Stimulated activated CD4-positive, alpha-beta T cell treated with anti-CD3 and anti-CD28 coated beads, Interleukin-1b, Interleukin-23, amount 100 ng/mL, for 1 hour (primary cell): ENCODE measurements at places on chromosomes 5 and 9.

GRCh38 chr5:1104327-1105006 is 7.4 kb downstream of the SLC12A7 start:
- no peak for DNase-seq

DNA sequence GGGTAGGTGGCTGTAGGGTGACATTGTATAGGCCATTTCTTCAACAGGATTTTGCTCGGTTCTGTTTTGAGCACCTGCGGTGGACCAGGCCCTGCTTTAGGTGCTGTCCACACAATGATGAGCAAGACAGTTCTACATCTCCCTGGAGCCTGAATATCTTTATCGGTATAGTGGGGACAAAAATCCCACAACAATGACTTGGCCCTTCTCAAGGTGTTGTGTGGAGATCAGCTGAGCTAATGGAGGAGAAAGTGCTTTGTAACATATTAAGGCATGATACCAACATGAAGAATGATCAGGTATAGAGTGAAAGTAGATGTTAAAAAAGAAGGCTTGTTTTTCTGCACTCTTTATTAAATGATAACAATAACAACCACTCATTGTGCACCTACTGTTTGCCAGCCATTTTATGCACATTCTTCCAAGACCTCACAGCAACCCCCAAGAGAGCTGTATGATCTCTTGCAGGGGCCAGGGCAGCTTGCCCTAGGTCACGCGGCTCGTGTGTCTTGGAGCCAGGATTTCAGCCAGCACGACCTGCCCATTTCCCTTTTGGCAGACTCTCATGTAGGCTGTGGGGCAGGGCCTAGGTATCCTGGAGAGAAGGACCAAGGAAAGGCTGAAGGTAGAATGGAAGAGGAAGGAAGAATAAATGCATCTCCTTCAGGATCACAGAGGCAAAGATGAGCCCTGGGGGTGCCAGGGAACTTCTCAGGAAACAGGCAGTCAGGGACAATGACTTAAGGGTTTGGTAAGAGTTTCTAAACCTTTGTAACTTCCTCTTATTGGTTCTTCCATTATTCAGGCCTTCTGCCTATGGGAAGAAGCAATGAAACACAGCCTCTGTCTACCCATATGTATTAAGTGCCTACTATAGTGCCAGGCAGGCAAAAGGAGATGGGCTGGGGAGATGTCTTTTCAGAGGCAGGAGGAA is 50.0 kb upstream of the PPARGC1B start:
- DNase-seq, result no peak

- no peak for DNase-seq
These were observed 795 bp upstream of the STOML2 start for GRCh38 chr9:35103660-35104191.

DNA sequence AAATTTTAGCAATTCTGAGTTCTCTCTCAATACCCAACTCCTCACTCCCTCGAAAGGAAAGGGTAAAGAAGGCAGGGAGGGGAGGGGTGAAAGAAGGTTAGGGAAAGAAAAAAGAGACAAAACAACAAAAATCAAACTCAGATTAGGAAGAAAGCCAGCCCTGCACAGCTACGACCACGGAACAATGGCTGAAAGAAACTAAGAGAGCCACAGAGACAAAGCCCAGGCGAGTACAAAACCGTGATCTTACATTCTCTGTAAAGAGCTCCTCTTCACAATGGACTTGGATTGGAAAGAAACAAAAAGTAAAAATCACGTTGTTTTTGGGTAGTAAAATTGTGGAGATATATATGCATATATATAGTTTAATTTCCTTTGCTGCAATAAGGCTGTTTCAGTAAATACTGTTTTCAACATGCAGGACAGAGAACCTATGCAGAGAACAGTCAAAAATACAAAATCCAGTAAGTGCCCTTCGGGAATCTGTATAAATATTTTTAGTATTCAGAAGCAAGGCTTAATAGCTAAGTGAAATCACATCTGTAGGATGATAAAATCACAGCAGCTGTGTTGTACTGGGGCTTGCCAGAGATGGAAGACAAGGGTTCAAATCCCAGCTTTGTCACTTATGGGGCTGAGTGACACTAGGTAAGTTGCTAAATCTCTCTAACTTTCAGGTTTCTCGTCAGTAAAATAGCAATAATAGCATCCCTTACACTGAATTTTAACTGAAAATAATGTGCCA is 16.9 kb downstream of the PSMB7 start:
- no peak for DNase-seq

- no peak for DNase-seq
These were observed 21.2 kb upstream of the OLFM1 start for GRCh38 chr9:135066291-135066690.

- DNase-seq, result no peak
These were observed 173.4 kb downstream of the NR3C1 start for GRCh38 chr5:143229896-143230675.

- no peak for DNase-seq
These were observed 32.9 kb upstream of the GPR151 start for GRCh38 chr5:146548781-146549449.

DNA sequence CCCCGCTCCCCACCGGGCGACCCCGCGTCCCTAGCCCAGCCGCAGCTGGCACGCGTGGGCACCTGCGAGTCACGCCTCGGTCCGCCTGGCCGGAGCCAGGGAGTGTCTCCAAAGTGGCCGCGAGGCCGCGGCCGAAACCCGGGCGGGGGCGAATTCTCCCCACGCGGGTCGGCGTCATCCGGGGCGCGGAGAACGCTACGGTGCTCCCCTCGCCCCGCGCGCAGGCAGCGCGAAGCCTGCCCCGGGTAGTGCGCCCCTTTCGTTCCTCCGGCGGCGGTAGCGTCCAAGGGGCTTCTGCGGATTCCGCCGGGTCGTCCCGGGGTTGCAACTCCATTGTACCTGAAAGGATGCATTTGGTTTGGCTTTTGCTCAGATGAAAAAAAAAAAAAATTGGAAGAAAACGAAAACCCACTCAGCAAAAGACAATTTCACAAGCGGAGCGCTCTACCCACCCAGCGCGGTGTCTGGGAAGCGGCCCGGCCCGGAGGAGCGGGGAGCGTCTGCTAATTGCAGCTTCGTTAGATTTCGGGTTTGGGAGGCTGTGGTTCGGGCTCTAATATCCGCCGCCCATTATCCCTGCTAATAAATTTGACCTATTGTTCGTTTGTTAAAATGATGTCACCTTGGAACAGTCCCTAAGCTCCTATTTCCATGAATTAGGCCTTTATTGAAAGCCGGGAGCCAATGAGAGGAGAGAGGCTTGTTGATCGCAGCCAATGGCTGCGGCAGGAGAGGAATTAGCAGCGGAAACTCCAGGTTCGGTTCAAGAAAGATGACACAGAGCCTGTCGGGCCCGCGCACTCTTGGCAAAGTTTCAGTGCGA is at the start of gene TLX3:
Gene TLX3 (plus strand): TSS at position 796 of the 823 bp plus-strand sequence. CDS start 118 bp downstream, outside the sequence.
- DNase-seq, result no peak

GRCh38 chr9:76571288-76571687 is 112.3 kb downstream of the GCNT1 start:
- DNase-seq, result no peak

DNA sequence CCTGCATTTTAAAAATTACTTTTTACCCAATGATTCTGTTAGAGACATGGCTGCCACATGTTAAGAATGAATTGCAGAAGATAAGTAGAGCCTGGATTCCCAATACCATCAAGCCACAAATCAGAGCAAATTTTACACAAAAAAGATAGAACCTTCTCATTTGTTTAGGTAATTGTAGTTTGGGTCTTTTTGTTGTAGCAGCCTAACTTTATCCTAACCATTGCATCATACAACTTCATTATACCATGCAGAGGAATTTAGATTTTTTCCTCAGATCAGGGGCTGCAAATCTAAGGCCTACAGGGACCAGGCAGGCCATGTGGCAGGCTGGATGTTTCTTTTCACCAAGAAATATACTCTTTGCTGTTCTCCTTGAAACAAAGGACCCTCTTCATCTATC is 34.6 kb downstream of the NKX2-5 start:
- DNase-seq, result no peak

DNA sequence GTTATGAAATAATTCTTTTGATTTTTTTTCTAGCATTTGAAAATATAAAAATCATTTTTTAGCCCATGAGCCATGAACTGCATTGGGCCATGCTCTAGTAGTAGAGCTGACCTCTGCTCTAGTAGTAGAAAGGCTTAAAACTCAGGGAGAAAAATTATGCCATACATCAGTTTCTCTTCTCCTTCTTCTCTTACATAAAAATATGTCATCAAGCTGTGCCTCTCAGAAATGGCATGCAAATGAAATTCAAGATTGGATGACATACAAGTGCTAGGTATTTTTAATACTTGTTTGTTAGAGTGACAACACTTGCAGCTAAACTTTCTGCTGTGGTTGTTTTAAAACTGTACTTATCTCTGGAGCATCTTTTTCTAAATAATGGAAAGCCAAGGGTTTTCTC is 42.1 kb upstream of the TMOD1 start:
- DNase-seq, result no peak

- no peak for DNase-seq
These were observed 13.8 kb upstream of the REEP2 start for GRCh38 chr5:138425079-138425478.

- DNase-seq, result no peak
These were observed 153.8 kb downstream of the AUH start for GRCh38 chr9:91207729-91208418.

DNA sequence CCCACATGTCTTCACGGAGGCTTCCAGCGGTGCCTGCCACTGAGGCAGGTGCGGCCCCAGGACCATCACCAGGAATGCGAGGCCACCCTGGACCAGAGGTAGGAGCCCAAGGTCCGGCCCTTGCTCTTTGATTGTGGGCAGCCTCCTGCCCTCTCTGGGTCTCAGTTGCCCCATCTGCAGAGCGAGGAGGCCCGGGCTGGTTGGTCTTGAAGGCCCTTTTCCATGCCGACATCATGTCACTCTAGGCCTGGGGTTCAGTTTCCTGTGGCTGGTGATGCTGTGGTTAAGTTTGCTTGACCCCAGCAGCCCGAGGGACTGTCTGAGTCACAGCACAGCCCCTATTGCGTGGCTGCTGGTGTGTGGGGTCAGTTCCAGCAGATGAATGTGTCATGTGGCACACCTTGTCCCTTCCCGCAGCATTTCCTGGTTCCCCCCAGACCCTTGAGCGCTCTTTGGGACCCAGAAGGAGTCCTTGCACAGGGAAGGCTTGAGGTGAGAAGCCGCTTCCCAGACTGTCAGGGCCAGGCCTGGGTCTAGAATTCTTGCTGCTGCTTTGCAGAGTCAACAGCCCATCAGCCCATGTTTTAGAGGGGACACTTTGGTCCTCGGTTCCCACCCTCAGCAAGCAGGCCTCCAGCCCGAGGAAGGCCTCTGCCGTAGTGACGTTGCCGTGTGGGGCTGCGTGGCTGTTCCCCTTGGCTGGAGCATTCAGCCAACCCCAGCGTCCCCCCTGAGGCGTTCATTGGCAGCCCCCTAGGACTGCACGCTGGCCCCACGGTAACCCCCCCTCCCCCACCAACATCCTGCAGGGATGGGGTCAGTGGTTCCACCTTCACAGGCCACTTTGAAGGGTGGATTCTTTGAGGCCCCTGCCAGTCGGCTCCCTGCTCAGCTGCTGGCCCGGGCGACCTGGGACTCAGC is 31.0 kb upstream of the HMCN2 start:
- no peak for DNase-seq

GRCh38 chr9:125507226-125507625 is 199.8 kb downstream of the MAPKAP1 start:
- no peak for DNase-seq

- no peak for DNase-seq
These were observed 2.6 kb upstream of the SLC35D2 start for GRCh38 chr9:96386157-96386556.

DNA sequence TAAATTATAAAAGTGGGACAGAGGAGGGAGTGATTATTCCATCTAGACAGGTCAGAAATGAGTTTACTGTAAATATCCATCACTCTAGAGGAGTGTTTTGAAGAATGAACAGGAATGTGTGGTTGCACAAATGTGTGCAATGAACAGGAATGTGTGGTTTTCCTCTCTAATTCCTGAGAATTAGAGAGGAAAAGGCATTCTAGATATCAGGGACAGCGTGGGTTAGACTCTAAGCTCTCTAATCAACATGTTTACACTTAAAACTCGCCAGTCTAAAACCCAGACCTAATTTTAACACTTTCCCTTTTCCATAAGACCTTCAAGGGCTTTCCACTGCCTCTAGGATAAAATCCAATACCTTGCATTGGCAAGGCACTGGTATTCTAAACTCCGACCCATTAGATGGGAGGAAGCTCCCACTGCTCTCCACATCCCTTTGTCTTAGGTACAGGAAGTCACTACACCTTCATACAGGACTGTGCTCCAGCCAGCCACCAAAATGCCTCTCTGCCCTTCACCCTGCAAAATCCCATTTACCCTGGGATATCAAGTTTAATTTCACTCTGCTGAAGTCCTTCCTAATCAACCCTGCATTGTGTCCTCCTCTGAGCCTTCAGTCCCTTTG is 67.9 kb downstream of the NFIB start:
- no peak for DNase-seq

GRCh38 chr5:59003641-59004040 is 420.8 kb downstream of the RAB3C start:
- DNase-seq, result no peak

DNA sequence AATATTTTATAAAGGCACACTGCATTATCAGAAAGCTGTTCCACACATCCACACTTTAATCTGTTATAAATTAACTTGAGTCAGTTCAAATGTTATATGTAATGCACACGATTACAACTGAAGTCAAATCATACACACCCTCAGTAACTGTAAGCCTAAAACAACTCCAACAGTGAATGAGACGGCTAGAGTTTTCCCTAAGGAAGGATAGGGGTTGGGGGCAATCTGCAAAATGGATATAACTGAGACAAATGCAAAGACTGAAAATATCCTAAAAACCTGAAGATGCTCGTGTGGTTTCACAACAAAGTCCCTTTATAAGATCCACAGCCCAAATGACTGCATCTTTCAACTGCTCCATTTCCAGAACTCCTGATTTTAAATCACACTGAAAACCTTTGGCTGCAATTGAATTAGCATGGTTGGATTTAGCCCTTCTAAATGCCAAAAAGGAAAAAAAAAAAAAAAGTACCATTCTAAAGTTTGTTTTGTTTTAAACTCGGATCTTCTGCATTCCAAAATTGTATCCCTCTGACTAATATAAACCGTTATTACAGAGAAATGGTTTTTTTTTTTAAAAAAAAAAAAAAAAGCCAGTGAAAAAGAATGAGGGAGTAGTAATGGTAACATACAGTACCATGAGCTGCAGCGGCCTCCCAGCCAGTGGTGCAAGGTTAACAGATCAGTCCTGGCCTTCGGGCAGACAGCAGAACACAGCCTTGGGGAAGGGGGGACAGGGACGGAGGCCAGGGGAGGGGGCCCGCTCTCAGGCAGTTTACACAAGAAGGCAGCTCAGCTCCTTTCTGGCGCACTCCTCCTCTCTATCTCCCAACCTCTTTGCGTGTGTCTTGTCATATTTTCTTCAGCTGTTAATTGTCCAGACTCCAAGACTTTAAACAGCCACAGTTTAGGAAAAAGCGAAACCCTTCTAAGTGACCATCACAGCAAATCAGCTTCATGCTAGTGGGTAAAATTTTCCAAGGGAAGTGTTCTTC is 166.1 kb downstream of the BNC2 start:
- DNase-seq, result no peak
